Epithelial cell of proximal tubule (primary cell): ENCODE measurements at places on chromosomes 11 and 22.

DNA sequence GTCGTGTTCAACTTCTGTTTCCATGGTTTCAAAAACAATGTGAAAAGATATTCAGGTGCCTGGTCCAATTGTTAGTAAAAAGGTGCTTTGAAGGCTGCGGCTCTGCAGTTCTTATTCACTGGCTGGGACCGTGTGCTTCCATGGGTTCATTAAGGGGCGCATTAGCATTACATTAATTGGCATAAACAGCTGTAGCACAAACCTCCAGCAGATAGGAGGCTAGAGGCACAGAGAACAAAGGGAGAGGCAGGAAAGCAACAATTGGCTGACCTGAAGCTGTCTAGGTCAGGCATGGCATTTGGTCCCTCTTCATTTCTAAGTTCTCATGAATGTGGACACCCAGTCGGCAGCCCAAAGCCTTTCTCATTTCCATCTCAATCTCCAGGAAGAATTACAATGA lies 16.6 kb downstream of the PAK1 start:
- DNase-seq, result no peak

GRCh38 chr11:121802542-121802941 lies 313.5 kb downstream of the BLID start:
- DNase-seq, result no peak

- DNase-seq, result no peak
These were observed at the start of gene SCUBE1 for GRCh38 chr22:43343262-43343669. TSS of gene SCUBE1 (minus strand) at chr22:43343372. CDS start at chr22:43343261, 111 bp downstream.

GRCh38 chr11:26319906-26320305 lies 12.0 kb upstream of the ANO3 start:
- no peak for DNase-seq

DNA sequence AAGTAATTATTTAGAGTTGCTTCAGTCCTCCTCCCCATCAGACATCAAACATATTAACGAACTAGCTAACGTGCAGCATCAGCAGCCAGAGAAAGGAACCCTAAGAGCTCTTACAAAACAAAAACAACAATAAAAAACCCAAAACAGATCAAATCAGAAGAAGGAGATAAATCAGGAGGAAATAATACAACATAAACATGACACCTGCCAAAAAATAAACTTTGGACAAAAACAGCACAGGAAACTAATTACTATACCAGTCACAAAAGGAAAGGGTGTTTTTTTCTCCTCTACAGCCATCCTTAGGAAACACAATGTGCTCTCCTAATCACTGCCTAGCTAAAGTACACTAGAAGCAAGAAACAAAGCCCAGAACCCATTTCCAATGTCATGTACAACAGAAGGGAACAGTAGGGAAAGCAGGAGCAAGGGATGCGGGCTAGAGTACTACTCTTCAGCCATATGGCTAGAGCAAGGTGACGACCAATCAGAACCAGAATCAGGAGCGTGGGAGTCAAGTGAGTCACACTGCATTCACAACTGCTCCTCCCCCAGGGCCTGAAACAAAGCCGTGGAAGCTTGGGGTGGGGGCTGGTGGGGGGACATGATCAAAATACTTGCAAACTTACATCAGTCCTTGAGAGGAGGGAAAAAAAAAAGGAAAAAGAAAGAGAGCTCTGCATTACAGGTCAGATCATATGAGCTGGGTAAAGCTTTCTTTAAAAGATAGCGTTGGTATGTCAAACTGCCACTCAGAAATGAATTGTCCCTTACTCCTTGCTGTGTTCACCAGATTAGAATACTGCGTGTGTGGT lies 60.4 kb downstream of the LARGE2 start:
- no peak for DNase-seq

DNA sequence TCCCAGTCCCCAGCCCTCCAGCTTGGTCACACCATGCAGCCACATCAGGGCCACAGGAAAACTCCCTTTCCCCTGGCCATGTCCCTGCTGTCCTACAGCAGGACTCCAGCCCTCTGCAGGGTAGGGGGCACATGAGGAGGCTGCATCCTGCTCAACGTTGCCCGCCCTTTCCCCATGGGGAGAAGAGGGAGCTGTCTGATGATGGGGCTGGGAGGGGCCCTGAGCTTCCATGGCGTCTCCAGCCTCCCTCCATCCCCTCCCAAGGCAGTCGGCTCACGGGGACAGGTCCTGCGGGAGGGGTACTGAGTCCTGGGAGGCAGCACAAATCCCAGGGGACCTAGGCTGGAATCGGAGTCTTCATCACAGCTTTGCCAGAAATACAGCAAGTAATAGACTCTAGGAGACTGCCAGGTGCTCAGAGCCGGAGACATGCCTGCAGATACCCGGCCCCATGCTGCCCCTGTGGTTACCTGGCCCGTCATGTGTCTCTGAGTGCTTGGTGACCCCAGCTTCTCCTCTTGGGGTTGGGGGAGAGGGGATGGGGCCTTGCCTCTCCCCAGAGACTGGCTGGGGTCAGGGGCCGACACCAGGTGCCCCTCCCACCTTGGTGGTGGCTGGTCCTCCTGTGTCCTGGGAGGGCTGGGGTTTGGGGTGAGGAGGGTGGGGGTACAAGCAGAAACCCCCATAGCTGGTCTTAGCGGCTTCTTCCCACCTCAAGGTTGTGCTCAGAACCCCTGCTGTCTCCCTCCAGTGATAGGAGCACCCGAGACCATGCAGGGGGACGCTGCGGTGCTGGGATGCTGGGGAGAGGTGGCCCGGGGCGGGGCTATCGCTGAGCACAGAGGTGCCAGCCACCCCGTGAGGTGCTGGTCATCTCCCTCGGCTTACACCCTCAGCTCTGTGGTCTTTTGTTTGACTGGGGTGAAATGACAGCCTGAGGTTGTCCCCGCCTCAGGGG lies 2.3 kb downstream of the MRGPRE start:
- DNase-seq, result no peak

- no peak for DNase-seq
These were observed 21.3 kb upstream of the JAM3 start for GRCh38 chr11:134047586-134047999.

DNA sequence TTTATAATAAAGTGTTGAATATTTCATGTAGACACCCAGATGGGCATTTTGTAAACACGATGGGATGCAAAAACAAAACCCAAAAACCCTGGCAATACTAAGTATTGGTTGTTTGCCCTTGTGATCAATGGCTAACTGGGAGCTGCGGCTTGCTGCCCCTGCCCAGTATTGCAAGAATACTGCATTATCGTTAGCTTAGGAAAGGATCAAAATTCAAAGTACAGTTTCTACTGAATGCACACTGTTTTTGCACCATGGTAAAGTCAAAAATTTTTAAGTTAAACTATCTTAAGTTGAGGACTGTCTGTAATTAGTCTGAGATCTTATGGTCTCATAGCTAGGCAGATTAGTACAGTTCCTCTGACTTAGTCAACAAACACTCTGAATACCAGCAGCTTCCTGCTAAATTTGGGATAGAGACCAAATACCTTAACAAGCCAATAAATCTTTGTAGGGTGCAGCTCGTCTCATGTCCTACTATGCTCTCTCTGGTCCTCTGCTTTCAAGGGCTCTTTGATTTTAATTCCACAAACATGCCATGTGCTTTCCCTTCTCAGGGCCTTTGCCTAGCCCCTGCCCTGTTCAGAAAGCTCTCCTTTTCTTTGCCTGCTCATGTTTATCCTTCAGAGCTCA lies 4.0 kb downstream of the CCDC90B start:
- no peak for DNase-seq

GRCh38 chr22:30324014-30324730 lies 2.6 kb downstream of the TBC1D10A start:
- DNase-seq, result no peak

- no peak for DNase-seq
These were observed 997.8 kb upstream of the RAG2 start for GRCh38 chr11:37595845-37596244.

DNA sequence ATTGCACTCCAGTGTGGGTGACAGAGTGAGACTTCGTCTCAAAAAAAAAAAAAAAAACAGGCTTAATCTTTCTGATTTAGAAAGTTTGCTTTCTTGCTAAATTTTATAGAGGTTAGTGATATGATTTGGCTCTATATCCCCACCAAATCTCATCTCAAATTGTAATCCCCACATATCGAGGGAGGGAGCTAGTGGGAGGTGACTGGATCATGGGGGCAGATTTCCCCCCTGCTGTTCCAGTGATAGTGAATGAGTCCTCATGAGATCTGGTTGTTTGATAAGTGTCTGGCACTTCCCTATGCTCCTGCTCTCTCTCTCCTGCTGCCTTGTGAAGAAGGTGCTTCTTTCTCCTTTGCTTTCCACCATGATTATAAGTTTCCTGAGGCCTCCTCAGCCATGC lies 90.9 kb downstream of the OSBP2 start:
- no peak for DNase-seq

GRCh38 chr11:123316003-123316402 lies 114.1 kb upstream of the GRAMD1B start:
- no peak for DNase-seq

- DNase-seq, result no peak
These were observed 21.8 kb downstream of the RNF169 start for GRCh38 chr11:74770456-74770855.

DNA sequence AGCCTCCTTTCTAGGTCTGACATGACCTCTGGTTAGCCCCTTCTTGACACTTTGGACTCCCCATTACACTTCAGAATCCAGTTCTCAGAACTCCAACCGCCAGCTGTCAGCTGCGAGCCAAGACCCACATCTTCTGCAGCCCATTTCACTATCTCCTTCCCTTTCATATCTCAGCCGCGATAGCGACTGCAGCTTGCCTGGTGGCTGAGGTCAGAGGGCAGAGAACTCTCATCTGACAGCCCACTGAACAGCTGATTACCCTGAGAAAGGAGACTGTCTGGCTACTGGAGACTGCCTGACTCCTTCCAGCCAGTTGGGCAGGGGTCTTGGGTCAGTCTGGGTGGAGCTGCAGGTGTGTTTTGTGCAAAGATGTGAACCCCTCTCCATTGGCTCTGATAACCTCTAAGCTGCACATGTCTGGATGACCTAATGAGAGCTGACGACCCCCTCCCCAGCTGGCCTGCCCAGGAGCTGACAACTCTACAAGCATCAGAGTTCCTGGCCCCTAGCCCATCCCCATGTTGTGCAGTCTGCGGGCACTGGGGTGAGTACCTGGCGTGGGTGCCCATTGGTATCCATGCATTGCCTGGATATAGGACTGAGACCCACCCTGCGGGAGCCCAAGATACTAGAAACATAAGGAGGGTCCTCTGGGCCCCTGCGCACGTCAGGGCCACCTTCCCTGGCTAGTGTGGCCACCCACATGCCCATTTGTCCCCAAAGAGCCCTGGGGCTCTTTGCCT lies 1.1 kb downstream of the CHRM1 start:
- DNase-seq, result no peak

DNA sequence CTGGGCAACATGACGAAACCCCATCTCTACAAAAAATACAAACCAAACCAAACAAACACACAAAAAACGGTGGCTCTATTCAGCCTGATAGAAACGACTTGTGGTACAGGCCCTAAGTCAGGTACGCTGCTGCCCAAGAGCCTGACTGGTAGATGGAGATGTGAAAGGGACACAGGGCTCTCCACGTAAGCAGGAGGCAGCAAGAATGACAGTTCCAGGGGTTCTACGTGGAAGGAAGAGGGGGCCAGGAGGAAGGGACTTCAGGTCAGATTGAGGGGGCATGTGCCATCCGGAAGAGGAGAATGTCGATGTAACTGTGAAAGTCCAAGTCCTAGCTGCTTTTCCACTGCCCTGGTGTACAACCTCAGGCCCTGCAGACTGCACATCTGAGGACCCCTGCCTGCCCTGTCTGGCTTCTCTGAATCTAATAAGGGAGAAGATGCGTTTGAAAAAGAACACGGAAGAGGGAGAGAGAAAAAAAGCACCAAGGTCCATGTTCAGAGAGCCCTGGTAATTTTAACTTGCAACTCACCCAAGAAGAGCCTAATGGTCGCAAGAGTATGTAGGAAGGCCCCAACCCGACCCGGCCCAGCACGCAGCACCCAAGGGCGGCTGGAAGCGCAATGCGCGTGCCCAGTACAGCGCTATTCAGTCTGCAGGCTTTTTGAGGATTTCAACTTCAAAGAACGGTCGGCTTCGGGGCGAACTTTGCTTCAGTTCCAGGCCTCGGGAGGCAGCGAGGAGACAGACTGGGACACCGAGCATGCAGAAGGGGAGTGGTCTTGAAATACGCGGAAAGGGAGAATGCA lies 909 bp upstream of the ZNRD2 start:
- no peak for DNase-seq

- DNase-seq, result peak; percentile 6
These were observed 349.9 kb upstream of the ANO3 start for GRCh38 chr11:25981998-25982397.

DNA sequence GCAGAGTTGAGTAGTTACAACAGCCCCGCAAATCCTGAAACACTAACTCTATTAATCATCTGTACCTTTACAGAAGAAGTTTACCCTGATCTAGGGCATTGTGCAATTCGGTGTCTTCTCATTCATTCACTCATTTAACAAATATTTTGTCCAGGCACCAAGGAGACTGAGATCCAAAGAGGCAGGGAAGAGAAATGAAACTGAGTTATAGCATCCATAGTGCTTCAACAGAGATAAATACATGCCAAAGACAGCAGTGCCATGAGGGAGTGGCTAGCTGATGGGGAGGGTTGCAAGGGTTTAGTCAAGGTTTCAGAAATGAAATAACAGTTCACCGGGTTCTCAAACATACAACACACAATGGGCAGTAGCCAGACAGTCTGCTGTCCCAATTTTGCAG lies 40.2 kb upstream of the MTNR1B start:
- DNase-seq, result no peak

- no peak for DNase-seq
These were observed 7.2 kb downstream of the ARHGEF12 start for GRCh38 chr11:120343429-120343828.

DNA sequence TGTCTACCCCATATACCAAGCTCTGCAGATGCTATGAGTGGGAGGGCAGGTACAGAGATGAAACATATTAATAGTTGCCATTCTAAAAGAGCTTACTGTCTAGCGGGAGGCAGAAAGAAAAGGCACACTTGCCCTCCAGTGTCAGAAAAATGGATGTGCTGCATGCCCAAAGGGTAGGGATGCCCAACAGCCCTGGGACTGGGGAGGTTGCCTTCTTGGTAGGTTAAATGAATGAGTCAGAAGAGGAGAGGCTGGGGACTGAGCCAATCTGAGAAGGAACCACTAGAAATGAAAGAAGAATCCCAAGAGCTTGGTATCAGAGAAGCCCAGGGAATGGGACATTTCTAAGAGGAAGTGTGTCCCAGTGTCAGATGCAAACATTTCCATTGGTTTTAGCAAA lies 1.2 kb downstream of the BIRC3 start:
- DNase-seq, result no peak

GRCh38 chr22:35477911-35478582 lies 62.6 kb upstream of the RASD2 start:
- DNase-seq, result peak; percentile 62

GRCh38 chr11:118922745-118923627 lies 2.7 kb downstream of the BCL9L start:
- no peak for DNase-seq

DNA sequence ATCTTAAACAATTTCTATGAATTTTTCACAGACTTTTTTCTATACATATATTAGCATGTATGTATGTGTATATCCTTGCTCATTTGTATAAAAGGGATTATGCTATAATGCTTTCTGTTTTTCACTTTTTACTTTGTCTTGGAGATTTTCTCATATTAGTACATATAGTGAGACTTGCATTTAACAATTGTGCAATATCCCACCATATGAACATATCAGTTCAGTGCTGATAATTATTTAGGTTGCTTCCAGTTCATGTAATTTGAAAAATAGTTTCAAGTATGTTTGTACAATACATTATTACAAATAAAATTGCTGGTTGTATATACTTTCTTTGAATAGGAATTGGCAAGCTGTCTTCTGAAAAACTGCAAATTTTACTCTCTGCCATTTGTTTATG lies 37.9 kb downstream of the HEPHL1 start:
- DNase-seq, result no peak

- peak; percentile 13 for DNase-seq
These were observed 51.5 kb upstream of the GAL start for GRCh38 chr11:68632802-68633201.
